ENCODE measurements at places on chromosomes 5 and 9.

DNA sequence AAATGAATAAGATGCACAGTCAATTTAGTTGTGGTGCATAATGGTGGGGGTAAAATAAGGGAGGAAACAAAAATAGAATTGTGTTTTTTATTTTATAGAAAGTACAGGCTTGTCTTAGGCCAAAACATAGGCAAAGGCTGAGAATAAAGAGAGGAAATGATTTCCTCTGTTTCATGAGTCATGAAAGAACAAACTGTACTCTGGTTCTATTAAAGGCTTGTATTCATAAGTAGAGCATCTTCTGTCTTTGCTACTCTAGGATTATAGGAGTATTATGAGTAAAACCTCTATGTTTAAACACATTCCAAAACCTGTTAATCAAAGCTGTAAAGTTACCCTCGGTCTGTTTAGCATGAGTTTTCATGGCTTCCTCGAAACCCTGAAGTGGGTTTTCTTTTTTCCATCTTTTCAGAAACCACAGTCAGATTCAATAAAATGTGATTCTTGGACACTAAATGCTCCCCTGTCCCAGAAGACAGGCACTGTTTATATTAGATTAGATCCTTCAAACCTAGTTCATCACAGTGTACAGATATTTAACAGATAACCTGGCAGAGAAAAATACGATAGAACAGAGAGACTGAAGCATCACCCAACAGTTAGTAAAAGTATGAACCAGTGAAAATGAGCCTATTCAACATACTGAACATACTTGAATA is 473.9 kb upstream of the CYLC2 start:
- no peak for DNase-seq

DNA sequence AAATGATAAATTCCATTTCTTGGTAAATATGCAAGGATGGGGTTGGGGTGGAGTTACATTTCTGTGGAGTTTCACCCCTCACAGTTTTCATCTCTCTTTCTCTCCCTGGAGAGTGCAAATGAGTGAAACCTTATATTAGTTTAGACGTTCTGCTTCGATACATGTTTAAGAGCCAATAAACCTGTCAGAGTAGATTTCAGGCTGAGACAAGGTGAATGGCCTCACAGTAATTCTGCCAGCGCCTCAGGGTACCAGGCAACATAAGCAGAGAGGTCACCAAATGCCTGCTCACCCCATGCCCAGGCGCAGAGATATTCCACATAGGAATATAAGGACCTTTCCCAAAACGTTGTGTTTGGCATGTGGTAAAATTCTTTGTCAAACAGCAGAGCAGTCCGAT is 154.9 kb upstream of the VLDLR start:
- DNase-seq, result no peak

- no peak for DNase-seq
These were observed 725.3 kb upstream of the PTPRD start for GRCh38 chr9:11338130-11338529.

DNA sequence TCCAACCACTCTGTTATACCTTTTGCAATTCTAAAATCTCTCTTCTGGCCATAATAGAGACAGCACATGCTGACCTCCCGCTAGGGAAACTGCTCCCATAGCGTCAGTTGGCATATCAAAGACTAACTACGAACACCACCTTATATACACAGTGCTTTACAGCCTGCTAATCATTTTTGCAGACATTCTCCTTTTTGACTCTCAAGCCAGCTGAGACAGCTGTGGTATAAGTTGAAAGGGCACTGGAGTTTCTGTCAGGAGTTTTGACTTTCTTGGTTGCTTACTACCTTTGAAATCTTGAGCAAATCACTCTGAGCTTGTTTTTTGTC is 160.2 kb upstream of the TBCA start:
- DNase-seq, result no peak

DNA sequence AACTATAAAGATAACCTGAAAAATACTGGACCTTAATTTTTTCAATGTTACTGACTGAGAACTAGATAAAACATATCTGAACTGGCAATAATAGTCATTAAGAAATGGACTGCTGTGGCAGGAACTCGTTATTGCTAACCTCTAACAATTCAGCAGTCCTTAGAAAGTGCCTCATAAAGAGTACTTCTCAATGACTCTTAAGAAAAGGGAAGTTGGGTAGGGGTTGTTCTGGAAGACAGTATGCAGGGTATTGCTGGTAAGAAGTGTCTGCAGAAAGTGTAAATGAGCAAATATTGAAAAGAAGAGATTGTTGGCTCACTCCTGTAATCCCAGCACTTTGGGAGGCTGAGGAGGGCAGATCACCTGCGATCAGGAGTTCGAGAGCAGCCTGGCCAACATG is 27.9 kb downstream of the FOXD1 start:
- no peak for DNase-seq
